ENCODE measurements at places on chromosomes 4 and X. TPM values are rescaled to one million over a fixed set of nuclear protein-coding genes. Genes with fewer than 3 reads are reported as not detected.

SLC9B1 gene
- 0.47 TPM for total RNA-seq

- peak; percentile 32 for ATAC-seq
Measured at GRCh38 chrX:71081330-71082123, 13.4 kb upstream of the SNX12 start.

ZAR1 gene
- 0.13 TPM for total RNA-seq

GRCh38 chrX:17689971-17690409, 47.3 kb upstream of the SCML1 start:
- peak; percentile 86 for ATAC-seq

TLR3 gene
- 3.1 TPM for total RNA-seq

- ATAC-seq, result no peak
Measured at GRCh38 chr4:7202411-7202810, 10.1 kb downstream of the SORCS2 start.

EVC2 gene
- total RNA-seq, result 5.1 TPM

DNA sequence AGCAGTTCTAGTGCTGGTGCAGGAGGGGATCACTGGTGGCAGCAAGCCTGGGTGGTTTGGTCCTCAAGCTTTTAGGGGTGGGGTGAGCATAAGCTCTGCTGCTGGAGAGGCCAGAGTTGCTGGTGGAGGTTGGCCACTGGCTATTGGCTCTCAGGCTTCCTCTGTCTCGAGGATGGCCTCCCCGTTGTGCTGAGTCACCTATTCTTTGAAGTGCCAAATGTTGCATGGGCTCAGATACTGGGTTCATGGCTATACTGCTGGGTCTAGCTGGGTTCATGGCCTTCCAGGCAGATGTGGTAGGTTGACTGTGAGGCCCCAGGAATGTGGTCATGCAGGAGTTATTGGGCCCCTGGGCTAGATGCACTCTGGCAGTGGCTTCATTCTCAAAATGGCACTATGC, 466.3 kb downstream of the NAF1 start:
- ATAC-seq, result no peak

TRAM1L1 gene
- total RNA-seq, result 11.8 TPM

ARR3 gene
- 2.7 TPM for total RNA-seq

DNA sequence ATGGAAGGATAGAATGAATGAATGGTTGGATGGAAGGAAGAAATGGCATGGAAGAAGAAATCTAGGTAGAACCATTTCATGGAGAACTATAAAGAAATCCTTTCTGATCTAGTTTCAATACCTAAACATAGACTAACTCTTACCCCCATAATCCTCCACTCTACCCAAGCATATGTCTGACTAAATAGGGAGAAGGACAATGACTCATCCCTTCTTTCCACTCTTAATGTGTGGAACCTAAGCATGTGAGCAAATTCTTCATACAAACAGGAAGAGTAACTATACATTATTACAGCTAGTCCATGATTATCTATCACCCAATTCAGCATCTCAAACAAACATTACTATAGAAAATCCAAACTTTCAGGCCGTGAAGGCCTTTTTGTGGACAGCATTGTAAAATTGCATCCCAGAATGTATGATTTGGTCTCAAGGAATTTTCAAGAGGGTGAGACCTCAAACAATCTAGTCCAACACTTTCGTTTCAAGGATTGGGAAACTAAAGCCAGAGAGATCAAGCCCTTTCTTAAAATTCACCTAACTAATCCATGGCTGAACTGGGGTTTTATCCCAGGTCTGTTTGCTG, 11.2 kb downstream of the C1QTNF7 start:
- ATAC-seq, result no peak

DNA sequence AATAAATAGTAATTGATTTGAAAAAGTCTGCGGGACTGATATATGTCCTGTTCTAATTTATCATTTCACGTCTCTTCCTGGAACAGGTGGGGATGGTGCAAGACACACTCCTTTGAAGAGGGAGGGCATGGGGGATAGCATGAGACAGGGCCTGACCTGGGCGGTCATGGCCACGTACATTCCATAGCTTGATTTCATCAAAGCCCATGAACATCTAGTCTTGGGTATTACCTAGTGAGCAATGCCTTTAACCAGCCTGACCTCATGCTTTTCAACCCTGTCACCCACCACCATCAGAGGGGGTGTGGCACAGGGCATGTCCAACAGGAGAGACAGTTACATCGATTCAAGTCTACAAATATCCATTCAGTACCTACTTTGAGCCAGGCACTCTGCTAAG, 52.3 kb upstream of the HOPX start:
- no peak for ATAC-seq

GRCh38 chrX:112058766-112059165, 23.8 kb downstream of the TRPC5 start:
- no peak for ATAC-seq

GRCh38 chr4:37805091-37805490, 21.4 kb upstream of the PGM2 start:
- no peak for ATAC-seq

- ATAC-seq, result no peak
Measured at GRCh38 chrX:21800344-21800770, 39.1 kb upstream of the MBTPS2 start.

DNA sequence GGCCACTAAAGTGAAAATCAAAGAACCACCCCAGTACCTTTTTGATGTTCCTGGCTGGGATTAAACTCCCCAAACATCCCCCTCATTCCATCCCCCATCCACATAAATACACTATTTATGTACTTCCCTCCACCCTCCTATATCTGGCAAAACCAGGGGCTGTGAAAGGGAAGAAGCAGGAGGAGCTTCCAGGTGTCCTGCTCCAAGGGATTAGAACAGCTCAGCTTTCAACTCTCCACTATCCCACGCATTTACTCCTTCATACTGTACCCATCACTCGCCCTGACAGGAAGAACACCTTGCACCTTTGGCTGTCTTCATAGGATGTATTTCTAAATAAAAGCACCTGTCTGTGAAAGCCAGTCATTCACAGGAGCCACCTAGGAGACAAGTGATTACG, 140.0 kb downstream of the HHIP start:
- ATAC-seq, result no peak

MAGEA2 gene
- 0.13 TPM for total RNA-seq

BEND4 gene
- total RNA-seq, result 2.9 TPM

- ATAC-seq, result no peak
Measured at GRCh38 chrX:120769576-120770341, 105.9 kb downstream of the CT47B1 start.

GRCh38 chr4:14835288-14835687, 167.0 kb upstream of the CPEB2 start:
- no peak for ATAC-seq

CCKAR gene
- total RNA-seq, result not detected

- ATAC-seq, result no peak
Measured at GRCh38 chr4:170491981-170492380, 402.2 kb upstream of the AADAT start.

- no peak for ATAC-seq
Measured at GRCh38 chr4:22030307-22030706, 81.7 kb upstream of the KCNIP4 start.

All from motor neuron (in vitro differentiated cells).